Activated CD8-positive, alpha-beta memory T cell treated with anti-CD3 and anti-CD28 coated beads for 4 hours (primary cell): ENCODE measurements at places on chromosomes 2 and 18.

- no peak for DNase-seq
These were observed 120.9 kb downstream of the CNTNAP5 start for GRCh38 chr2:124145982-124146381.

- no peak for DNase-seq
These were observed 370.9 kb upstream of the ZEB2 start for GRCh38 chr2:144890828-144891227.

- no peak for DNase-seq
These were observed 739 bp downstream of the PKDCC start for GRCh38 chr2:42048299-42049220.

DNA sequence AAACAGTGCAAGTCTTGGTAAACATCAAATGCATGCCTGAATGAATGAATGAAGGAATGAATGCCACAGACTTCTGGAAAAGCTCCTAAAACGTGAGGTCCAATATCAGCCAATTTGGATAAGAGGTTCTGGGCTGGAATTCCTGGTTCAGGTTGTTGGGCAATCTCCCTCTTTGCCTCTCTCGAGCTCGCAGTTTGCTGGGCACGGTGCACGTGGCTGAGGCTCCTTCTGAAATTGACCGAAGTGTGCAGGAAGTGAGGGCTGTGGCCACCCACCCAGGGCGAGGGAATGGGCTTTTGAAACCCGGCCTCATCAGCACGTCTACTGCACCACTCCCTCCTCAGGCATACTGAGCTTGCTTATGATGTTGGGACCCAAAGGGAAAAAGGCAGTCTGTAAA lies 288.8 kb upstream of the HS6ST1 start:
- DNase-seq: no peak

DNA sequence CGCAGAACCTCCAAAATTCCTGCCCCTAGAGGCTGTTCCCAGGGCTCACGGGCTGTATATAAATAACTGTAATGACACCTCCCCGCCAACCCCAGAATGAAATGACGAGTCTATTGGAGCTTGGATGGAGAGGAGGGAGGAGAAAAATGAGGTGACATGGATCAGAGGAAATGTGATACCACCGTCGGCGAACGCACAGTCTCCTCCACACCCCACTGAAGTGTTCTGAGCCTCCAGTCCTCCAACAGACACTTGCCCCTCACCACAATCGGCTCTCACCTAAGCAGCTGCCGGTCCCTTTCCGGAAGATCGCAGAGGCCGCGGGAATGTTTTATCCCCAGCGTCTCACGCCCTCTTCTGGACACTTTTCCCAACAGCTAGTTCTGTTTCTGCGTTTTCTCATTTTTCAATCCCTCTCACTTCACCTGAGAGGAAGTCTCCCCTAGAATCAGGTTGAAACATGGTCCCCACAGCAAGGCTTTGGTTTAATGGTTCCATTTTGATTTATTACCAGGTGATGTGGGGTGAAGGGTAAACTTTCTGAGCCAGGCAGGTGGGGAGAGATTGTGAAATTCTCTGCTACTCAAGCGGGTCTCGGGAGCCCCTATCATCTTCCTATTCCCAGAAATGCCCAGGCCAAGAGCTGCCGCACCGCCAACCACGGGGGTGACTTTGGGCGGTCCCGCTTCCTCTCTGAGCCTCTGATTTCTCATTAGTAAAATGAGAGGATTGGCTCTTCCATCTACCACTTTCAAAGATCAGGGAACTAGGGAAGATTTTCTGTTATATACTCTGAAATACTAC lies 9.1 kb upstream of the MYO5B start:
- no peak for DNase-seq

DNA sequence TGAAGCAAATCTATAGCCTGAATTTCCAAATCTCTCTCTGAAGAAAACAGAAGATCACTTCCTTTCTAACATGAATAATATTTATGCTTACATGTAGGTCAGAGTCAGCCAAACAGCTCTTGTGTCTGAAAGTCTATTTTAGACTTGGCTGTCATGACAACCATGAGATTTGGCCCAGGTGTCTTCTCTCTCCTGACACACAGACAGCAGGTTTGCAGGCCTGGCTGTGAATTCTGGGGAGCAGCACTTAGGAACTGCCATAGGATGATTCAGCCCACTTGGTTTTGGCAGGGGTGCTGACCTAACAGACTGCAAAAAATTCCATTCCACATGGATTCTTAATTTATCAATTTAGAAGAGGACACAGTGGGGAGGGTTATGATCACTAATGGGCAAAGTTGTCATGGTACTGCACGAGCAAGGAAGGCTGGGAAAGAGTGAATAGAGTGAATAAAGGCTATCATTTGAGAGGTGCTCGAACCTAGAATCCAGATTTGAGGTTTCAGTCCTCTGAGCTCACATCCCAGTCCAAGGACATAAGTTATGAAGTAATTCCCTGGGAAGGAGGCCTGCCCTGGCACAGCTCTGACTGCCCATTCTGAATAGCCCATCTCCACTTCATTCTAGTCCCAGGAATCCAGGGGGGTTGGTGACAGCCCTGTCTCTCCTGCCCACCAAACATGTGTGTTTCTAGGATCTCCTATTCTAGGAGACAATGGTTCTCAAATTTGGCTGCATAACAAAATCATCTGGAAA lies 453.9 kb upstream of the TRIB2 start:
- DNase-seq: no peak

- DNase-seq: no peak
These were observed 155.6 kb downstream of the EML6 start for GRCh38 chr2:54879032-54879431.

- no peak for DNase-seq
These were observed 5.4 kb upstream of the CWC22 start for GRCh38 chr2:180012523-180012922.

DNA sequence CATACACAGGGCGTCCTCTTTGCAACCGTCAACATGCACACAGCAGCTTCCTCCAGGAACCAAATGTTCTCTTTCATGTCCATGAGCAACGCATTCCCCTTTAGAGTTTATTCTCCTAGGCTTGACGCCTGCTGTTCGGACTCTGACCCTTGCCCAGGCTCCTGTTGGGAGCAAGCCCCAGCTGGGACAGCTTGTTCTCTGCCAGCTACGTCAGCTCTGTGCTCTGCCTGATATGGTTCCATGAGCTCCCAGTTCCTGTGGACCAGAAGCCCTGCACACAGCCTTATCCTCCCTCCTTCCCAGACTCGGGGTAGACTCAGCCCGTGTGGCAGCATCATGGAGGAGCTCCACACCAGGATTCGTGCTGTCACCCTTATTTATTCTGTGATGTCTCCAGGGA lies 253.1 kb upstream of the PXDN start:
- DNase-seq: no peak

DNA sequence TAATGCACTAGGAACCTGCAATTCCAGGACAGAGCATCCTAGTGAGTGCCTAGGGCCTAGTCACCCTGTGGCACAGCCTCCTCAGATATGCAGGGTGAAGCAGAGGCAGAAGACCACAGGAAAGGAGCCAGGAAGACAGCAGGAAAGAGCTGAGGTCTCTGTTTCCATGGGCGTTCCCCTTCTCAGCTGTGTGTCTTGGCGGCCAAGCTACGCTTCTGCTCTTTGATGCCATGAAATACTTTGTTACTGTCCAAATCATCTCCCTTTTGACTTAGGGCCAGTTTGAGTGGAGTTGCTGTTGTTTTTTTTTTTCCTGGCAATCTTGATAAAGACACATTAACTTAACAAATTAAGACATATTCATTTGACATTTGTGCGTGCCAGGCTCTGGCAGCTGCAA lies 67.3 kb downstream of the APOB start:
- no peak for DNase-seq

GRCh38 chr18:54737986-54738385 lies 90.3 kb upstream of the RAB27B start:
- DNase-seq: no peak

GRCh38 chr2:240896871-240897692 lies 1.1 kb upstream of the MAB21L4 start:
- no peak for DNase-seq

DNA sequence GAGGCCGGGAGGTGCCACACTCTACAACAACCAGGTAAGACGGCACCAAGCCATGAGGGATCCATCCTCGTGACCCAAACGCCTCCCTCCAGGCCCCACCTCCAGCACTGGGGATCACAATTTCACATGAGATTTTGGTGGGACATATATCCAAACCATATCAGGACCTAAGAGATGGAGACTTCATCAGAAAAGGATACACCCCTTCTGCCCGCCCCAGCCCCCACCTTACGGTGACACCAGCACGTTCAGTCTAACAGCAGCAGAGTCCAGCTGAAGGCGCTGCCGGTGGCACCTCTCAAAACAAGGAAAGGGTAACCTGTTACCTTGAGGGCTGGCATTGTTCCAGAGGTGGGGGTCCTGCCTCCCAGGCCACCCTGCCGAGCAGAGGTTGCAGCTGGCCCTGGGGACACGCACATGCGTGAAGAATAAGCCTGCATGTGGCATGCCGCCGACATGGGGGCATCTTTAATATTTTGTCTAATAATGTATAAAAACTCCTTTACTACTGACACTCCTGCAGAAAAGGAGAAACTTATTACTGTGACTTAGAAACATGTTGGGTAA lies 154.4 kb downstream of the GALR1 start:
- no peak for DNase-seq

GRCh38 chr2:175889701-175890302 lies 112.3 kb downstream of the LNPK start:
- no peak for DNase-seq

DNA sequence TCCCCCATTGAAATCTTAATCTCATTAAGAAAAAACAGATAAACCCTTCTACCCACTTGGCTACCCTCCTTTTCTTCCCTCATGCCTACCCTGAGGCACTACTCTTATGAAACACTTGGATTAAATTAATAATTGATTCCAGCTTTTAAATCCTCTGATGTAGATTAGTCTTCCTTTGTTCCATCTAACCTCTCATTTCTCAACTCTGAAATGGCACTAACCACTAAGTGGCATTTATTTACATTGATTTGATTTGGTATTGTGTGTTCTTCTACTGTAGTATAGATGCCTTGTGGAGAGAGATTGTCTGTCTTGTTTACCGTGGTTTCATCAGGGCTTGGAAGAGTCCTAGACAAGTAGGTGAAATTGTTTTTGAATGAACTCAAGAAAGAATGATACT lies 26.7 kb downstream of the ITGA4 start:
- no peak for DNase-seq

DNA sequence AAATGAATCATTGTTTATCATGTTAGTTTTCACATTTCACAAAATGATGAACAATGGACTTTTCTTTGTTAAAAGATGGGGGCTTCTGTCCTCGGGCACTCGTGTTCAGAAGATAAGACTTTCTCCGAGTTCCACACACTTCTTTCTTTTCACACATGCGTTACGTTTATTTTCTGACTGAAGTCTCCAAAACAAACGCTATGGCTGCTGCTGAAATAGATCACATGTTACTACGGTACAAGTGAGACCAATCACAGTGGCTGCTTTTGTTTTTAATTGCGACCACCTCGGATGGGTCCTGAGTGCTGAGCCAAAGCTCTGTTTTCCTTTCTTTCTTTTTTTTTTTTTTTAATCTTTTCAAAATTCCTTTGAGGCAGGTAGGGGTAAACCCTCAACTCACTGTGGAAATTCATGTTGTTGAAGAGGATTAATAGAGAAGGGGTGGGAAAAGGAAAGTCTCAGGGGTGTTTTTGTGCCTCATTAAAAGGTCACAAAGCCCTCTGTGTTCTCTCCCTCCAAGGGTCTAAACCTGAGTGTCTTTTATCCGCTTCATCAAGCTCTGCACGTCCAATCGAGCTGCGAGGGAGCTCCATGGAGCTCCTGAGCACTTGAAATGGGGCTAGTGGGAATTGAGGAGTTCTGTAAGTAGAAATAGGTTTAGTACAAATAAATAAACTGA lies 48.2 kb downstream of the ARL4C start:
- DNase-seq: no peak

- DNase-seq: no peak
These were observed 170.9 kb downstream of the CAPN13 start for GRCh38 chr2:30636311-30636710.

DNA sequence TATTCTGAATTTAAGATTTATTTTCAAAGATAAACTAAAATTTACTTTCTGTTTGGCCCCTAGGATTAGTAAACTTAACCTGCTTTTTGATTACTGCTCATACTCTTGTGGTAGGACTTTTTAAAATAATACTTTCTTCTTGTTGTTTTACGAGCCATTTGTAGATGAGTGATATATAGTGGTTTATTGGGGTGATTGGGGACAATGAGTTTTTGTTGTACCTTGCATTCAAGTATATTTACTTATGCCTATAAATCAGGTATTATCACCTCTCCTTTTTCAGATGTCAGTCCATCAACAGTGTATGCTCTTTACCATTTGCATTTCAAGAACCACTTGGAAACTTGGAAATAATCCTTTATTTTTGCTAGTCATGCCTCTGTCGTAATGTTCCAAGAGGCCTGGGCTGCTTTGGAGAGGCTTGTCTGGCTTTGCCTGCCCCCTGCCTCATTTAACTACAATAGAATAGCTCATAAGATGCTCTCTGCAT lies 131.3 kb downstream of the COMMD1 start:
- DNase-seq: no peak

GRCh38 chr2:47719099-47719498 lies 63.8 kb upstream of the MSH6 start:
- DNase-seq: no peak

- DNase-seq: no peak
These were observed 24.5 kb downstream of the MFSD6 start for GRCh38 chr2:190432567-190433231.

DNA sequence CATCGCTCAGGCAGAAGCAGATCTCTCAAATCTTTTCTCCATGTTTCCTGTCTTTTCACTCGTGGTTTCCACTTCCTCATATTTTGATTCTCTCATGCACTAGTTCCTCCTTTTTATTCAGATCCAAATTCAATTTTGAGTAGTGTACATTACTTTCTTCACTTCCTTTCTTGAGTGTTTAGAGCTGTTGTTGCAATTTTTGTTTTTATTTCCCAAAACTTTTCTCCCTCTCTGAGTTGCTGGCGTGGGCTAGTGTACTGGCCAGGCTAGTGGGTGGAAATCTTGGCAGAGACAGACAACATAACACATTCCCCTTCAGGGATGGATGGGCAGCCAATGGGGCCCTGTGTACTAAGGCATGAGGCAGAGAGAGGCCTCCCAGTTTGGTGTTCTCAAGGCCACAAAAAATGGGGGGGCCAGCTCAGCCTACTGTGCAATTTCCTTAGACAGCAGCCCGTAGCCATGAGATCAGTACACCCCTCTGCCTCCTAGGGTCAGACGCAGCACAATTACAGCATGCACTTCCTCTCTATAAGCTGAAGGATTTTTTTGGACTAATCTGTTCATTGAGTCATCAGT lies 145.1 kb upstream of the PID1 start:
- DNase-seq: no peak

DNA sequence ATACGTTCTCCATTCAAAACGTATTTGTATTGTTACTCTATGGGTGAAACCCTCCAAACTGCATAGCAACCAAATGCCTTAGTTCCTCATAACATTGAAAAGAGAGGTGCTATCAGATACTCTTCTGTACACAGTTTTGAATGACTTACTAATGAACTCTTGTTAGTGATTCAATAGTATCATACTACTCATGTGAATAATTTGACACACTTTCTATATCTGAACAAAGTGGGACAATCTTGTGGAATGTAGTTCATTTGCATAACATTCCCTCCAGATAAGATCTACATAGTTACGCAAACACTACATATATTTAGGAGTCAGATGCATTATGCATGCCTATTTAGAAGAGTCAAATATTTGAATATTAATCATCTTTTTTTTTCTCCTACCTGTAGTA lies 232.0 kb upstream of the NRXN1 start:
- no peak for DNase-seq

GRCh38 chr2:155281907-155282306 lies 583.4 kb downstream of the KCNJ3 start:
- no peak for DNase-seq
